ENCODE measurements at places on chromosomes 2 and 18. TPM values are rescaled to one million over a fixed set of nuclear protein-coding genes. Genes with fewer than 3 reads are reported as not detected.

GKN1 gene
- total RNA-seq, result not detected

SH2D6 gene
- total RNA-seq, result not detected

ANKRD30BL gene
- not detected for total RNA-seq

GMPPA gene
- total RNA-seq, result 30.7 TPM

SERPINB11 gene
- not detected for total RNA-seq

TEKT4 gene
- total RNA-seq, result not detected

SERPINB13 gene
- 0.13 TPM for total RNA-seq

POMC gene
- total RNA-seq, result 0.29 TPM

BZW1 gene
- 1,370 TPM for total RNA-seq

SCYGR4 gene
- not detected for total RNA-seq

DTNA gene
- total RNA-seq, result 19.8 TPM

CNRIP1 gene
- 67.6 TPM for total RNA-seq

CHMP1B gene
- total RNA-seq, result 44.4 TPM

AFF3 gene
- total RNA-seq, result not detected

LRRC30 gene
- total RNA-seq, result not detected

TSGA10 gene
- total RNA-seq, result 2.7 TPM

NCKAP5 gene
- total RNA-seq, result 0.50 TPM

RFTN2 gene
- total RNA-seq, result 6.5 TPM

PKDCC gene
- 1.1 TPM for total RNA-seq

RAPGEF4 gene
- 4.5 TPM for total RNA-seq

WNT10A gene
- total RNA-seq, result 0.07 TPM

NAT8 gene
- not detected for total RNA-seq

SANBR gene
- 29.8 TPM for total RNA-seq

CFAP65 gene
- not detected for total RNA-seq

SPC25 gene
- 16.4 TPM for total RNA-seq

FAM237A gene
- total RNA-seq, result not detected

SLC14A1 gene
- total RNA-seq, result not detected

CENPA gene
- 31.7 TPM for total RNA-seq

TPO gene
- total RNA-seq, result not detected

CNGA3 gene
- total RNA-seq, result under 0.01 TPM

KCNJ3 gene
- total RNA-seq, result not detected

TACR1 gene
- not detected for total RNA-seq

SLC19A3 gene
- 0.86 TPM for total RNA-seq

IL36G gene
- total RNA-seq, result not detected
